Muscle of back (tissue), 13 donors: ENCODE measurements at places on chromosomes 4 and X.

GRCh38 chr4:4384837-4385236, 2.1 kb upstream of the NSG1 start:
- no peak for DNase-seq

- DNase-seq: no peak
Measured at GRCh38 chr4:33058998-33059397, 2338.8 kb downstream of the PCDH7 start.

DNA sequence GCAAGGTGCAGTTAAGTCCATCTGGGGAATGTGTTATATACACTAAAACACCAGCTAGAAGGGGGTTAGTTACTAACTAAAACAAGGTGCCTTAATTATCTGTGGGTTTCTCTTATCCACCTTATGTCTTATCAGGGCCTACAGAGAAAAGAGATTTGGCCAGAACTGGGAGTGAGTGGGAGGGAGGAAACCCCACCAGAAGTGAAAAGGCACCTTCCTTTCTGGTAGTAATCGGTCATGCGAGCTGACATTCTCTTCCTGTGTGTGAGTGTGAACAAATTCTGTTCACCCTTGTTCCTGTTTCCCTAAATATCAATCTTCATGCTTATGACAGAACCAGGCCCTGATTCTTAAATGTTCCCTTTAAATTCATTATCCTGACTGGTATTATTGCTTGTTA, 43.5 kb downstream of the SRPX2 start:
- no peak for DNase-seq

DNA sequence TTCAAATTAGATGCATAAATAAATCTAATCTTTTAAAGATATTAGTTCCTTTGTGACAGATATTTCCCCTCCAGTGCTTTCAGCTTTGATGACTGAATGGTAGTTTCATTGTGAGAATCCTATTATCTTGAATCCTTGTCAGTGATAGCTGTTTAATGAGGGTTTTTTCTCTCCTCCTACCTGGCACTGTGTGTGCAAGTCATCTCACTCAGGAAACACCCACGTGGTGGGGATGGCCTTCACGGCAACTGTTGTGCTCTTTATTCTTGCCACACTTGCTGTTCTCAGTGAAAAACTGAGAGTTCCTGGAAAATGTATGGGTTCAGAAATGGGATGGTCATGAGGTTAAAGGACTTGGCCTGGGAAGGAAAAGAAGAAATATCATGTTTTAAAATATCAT, 129.9 kb downstream of the SPRY1 start:
- no peak for DNase-seq

GRCh38 chrX:330726-331150, 12.1 kb upstream of the GTPBP6 start:
- DNase-seq: no peak

GRCh38 chr4:173990869-173991210, 292.6 kb downstream of the FBXO8 start:
- no peak for DNase-seq

DNA sequence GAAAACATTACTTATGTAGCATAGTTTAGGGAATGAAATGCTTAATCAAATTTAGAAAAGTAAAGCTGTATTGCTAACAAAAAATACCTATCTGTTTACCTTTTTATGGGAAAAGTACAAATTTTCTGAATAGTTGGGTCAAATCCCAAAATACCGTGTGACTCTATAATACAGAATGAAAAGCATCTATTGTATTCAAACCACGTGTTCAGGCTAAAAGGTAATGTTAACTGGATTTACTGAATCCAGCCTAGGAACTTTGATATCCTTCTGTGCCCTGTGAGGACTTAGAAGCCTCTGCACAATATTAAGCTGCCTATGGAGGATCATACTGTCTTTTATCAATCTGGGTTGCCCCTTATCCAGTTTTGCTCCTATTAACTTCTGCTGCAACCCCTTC, 36.3 kb upstream of the AGA start:
- no peak for DNase-seq

GRCh38 chr4:60344908-60345307, 855.2 kb upstream of the ADGRL3 start:
- DNase-seq: peak; percentile 69

DNA sequence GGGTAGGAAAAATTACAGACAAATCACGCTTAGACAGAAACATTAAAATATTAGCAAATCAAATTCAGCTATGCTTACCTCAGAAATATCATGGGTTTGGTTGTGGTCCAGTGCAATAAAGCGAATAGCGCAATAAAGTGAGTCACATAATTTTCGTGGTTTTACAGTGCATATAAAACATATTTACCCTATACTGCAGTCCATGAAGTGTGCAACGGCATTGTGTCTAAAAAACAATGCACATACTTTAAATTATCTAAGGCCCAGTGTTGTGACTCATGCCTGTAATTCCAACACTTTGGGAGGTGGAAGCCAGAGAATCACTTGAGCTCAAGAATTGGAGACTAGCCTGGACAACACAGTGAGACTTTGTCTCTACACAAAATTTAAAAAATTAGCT, 195.7 kb upstream of the IL1RAPL1 start:
- no peak for DNase-seq

- DNase-seq: peak; percentile 1
Measured at GRCh38 chr4:120304801-120305200, 238.2 kb upstream of the MAD2L1 start.

DNA sequence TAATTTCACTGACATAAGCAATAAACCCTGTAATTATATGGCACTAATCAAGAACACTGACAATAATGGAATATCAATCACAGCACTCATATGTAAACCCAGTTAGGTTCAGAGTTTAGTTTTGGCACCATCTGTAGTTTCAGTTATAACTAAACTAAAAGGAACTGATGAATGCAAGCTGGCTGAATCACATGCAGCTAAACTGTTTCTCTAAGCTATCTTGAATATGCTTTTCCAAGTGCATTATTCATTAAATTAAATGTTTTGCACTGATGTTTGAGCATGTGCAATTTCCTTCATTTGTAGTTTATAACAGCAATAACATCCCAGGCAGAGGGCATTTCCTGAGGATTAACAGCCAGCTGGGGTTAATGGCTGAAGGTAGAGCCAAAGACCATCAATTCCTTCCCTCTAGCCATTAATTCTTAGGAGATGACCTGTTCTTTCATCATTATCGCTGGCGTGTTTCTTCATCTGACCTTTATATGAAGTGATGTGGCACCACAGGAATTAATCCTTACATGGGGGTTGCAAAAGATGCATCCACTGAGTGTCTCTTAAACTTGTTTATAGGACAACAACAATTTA, 562.8 kb upstream of the IGFBP7 start:
- no peak for DNase-seq

- no peak for DNase-seq
Measured at GRCh38 chr4:26413582-26413981, 76.7 kb downstream of the CCKAR start.

DNA sequence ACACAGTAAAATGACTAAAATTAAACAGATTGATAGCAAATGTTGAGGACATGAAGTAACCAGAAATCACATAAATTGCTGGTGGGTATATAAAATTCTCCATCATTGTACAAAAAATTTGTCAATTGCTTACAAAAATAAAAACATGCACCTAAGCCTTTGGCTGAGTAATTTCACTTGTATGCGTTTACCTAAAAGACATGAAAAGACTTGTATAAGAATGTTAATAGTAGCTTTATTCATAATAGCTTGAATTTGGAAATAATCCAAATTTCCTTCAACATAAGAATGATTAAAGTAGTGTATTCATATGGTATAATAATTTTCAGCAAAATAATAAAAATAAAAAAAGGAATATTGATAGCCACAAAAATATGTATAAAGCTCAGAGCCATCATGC, 37.7 kb downstream of the PDHA2 start:
- DNase-seq: no peak

- DNase-seq: no peak
Measured at GRCh38 chrX:16633754-16634153, 16.2 kb upstream of the S100G start.

GRCh38 chr4:35364321-35364870, 879.9 kb downstream of the ARAP2 start:
- DNase-seq: no peak

DNA sequence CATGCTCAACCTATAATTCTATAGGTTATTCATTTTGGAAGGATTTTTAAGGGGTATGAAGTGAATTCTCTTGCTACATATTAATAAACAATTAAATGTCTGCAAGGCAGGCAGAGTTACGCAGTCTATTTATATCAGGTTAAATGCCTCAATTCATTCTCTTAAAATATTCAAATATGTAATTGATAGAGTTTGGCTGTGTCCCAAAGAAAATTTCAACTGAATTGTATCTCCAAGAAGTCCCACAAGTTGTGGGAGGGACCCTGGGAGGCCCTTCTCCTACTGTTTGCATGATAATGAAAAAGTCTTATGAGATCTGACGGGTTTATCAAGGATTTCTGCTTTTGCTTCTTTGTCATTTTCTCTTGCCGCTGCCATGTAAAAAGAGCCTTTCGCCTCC, 576.1 kb downstream of the TMA16 start:
- DNase-seq: no peak

DNA sequence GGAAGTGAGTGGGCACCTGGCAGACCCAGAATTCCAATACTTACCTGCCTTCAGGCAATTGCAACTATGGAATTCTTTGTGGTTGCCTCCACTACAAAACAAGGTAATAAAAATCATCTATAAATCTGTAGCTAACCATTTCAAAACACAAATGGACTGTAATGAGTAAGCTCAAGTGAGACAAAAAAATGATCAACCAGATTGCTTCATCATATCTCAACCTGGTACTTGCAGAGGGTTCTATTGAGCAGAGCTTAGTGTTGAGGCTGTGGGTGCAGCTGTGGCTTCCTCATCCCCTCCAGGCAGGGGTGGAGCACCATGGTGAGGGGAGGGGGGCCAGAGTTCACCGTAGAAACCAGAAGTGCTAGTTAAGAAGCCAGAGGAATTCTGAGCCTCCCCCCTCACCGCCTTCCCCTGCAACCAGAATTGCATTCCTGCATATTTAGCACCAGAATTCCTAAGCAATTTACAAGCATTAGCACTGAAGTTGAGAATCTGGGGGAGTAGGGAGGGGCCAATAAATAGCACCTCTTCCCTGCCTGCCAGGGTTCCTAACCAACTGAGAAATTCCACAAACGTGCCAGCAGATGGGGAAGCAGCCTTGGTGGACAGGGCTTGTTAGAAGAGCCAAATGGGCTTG, 11.5 kb downstream of the CTAG1A start:
- no peak for DNase-seq

DNA sequence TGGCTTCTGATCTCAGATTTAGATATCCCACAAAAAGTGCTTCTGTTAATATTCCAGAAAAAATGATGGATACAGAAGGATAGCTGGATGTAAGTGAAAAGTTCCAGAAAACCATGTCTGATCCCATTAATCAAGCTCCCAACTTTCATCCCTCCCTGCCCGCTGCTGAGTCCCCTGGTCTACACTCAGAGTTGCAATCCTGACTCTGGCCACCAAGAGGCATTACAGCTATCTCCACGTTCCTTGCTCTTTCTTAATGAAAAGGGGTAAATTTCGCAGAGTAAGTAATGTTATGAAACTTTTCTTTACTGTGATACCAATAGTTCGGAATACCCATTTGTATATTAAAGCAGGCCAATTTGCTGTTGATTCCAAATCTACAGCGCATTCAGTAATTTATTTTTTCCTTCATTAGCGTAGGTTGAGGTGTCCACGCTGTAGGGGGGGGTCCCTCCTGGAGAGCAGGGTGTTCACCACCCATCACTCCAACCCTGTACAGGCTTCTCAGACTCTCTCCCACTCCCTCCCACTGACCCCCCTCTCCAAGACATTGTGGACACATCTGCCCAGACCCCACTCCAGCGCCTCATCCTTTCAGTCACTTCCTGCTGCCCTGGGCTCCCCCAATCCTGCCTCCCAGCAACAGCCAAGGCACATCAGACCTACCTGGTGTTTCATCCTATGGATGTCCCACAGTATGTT, 55.1 kb downstream of the RAB40A start:
- DNase-seq: peak; percentile 44
